NCI-H526 treated with DMSO at 0.1 percent for 48 hours (cell line): ENCODE measurements at places on chromosomes 5 and 9.

GRCh38 chr5:94707359-94707758 lies 88.9 kb downstream of the SLF1 start:
- DNase-seq = no peak

- DNase-seq = no peak
Measured at GRCh38 chr9:87640385-87640795, 85.5 kb upstream of the CTSL start.

DNA sequence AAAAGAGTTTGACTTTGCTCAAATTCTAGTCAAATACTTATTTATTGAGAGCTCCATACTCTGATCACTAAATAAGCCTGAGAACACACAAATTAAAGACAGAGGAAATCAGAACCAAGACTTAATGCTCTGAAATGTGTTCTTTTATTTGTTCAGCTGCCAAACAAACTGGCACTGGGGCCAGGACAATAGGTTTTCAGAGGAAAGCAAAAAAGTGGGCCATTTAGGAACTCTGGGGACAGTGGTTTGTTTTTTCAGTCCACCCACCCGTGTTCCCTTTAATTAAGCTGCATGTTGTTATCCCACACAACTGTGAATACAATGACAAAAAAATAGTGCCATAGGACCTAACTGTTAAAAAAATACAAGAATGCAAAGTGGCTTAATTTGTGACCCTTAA lies 95.4 kb upstream of the RETREG1 start:
- no peak for DNase-seq

GRCh38 chr9:89278997-89279739 lies 31.8 kb upstream of the CKS2 start:
- no peak for DNase-seq

- no peak for DNase-seq
Measured at GRCh38 chr5:128436749-128437188, 101.3 kb downstream of the FBN2 start.

GRCh38 chr9:8419596-8420275 lies 620.2 kb upstream of the DMAC1 start:
- no peak for DNase-seq

- peak; percentile 7 for DNase-seq
Measured at GRCh38 chr9:98958271-98958984, 14.7 kb downstream of the COL15A1 start.

- no peak for DNase-seq
Measured at GRCh38 chr9:92804727-92805126, 40.1 kb upstream of the BICD2 start.

- no peak for DNase-seq
Measured at GRCh38 chr5:56565283-56565615, 250.1 kb upstream of the MAP3K1 start.

DNA sequence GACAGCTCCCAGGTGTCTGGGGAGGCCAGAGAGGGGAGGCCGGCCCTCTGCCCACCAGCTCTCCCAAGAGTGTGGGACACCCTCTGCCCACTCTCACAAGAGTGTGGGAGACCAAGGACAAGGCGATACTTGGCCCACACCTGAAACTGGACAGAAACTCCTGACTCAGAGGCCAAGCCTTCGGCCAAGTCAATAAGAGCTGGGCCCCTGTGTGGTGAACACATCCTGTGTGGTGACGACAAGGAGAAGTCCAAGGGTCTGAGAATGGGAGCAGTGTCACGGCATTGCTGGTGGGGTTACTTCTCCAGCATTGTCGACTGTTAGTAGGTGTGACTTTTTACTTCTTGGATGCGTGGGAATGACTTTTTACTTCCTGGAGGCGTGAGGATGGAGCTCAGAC lies 14.6 kb upstream of the F2RL1 start:
- DNase-seq = no peak

- DNase-seq = no peak
Measured at GRCh38 chr5:161925960-161926359, 78.0 kb downstream of the GABRA1 start.

DNA sequence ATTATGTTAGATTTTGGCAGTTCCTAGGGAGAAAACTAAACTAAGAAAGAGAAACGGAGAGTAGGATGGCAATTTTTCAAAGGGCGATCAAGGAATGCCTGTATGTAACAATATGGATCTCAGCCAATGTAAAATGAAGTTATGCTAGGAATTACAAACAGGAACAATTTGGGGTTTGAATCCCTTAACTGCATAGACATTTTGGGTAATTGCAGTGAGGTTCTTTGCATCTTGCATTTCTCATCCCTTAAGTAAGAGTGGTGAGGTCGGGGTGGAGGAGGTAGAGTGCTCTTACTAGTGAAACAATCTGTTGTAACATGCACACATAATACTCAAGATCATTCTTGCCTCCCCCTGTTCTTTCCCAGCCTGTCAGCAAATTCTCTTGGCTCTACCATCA lies 137.6 kb downstream of the NPR3 start:
- DNase-seq = no peak

GRCh38 chr5:67648201-67648671 lies 451.6 kb upstream of the CD180 start:
- no peak for DNase-seq

DNA sequence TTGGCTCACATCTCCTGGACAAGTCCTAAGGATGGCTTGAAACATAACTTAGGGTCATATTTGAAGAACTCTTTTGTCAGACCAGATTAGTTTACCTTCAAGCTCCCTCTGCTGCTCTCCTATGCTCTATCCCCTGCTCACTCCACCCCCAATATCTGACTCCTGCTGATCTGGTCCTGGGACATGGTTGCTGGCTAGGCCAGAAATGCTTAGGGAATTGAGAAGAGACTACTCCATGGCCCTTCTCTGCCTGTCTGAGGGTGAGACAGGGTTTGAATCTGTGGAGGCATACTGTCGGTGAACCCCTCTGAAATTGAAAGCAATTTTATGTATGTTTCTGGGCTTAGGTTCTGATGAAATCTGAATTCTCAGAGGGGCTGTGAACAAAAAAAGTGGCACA lies 3.3 kb downstream of the OTULIN start:
- no peak for DNase-seq

DNA sequence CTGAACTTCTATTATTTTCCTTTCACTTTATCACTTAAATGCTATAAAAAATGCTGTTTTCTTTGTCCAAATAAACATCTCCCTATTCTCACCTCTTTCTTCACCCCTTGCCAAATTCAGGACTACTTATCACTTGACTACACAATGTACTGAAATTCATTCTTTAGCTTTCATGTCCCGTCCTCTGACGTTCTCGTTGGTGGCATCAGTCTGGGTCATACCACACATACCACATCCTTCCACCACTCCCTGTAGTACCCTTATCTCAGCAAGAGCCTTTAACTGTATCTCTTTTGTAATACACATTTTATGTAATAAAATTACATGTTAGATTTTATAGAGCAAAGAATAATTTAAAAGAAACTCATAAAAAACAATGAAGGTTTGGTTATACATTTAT lies 231.1 kb upstream of the PAPPA start:
- DNase-seq = no peak

DNA sequence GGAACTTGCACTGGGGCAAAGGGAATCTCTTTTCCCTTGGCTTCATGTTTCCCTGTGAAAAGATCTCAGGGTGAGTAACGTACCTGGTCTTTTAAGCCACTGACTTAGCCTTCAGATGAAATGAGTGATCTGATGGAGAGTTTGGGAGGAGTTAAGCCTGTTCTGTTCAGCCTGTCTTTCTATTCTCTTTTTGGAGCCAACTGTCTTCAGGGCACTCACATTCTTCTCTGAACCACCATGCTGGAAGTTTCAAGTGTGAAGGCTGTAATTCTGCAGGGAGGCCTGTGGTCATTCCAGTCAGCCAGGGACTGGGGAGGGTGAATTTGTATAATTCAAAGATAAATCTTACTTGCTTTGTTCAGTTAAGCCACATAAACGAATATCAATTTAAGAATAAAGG lies 722.2 kb upstream of the SEMA6A start:
- no peak for DNase-seq

DNA sequence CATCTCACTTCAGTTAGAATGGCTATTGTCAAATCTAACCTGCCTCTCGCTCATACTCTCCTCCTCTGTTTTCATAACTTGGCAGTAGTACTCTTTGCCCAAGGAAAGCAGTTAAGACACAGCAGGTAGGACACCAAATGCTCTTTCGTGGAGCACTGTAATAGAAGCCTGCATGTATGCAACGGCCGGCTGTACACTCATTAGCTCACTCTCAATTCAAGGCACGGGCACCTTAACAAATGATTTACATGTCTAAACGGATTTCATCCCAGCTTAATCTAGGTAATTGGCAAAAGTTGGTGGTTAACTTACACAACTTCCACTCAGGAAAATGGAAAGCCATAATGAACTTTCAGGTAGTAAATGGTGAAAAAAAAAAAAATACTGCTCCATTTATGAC lies 14.9 kb downstream of the DEPDC1B start:
- no peak for DNase-seq

- DNase-seq = no peak
Measured at GRCh38 chr5:154485850-154486426, 7.9 kb upstream of the HAND1 start.

- DNase-seq = no peak
Measured at GRCh38 chr9:9112001-9112720, 1312.6 kb upstream of the DMAC1 start.

GRCh38 chr9:37217161-37217560 lies 96.8 kb downstream of the ZCCHC7 start:
- no peak for DNase-seq

DNA sequence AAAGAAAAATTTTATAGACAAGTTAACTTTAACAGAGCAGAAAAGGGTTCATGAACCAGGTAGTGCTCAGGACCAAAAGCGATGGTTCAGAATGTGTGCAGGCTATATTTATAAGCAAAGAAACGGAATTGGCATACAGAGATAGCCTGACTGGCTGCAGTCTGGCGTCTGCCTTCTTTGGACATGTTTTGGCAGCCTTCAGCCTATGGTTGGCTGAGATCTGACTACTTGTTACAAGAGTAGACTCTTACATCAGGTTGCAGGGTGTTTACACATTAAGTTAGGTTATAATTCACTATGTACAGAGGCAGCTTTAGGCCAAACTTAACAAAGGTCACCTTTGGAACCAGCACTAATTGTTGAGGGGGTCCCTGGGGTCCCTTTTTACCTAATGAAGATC lies 7.0 kb downstream of the NOP16 start:
- DNase-seq = no peak

GRCh38 chr5:67156976-67157583 lies 39.5 kb downstream of the CD180 start:
- DNase-seq = peak; percentile 4

DNA sequence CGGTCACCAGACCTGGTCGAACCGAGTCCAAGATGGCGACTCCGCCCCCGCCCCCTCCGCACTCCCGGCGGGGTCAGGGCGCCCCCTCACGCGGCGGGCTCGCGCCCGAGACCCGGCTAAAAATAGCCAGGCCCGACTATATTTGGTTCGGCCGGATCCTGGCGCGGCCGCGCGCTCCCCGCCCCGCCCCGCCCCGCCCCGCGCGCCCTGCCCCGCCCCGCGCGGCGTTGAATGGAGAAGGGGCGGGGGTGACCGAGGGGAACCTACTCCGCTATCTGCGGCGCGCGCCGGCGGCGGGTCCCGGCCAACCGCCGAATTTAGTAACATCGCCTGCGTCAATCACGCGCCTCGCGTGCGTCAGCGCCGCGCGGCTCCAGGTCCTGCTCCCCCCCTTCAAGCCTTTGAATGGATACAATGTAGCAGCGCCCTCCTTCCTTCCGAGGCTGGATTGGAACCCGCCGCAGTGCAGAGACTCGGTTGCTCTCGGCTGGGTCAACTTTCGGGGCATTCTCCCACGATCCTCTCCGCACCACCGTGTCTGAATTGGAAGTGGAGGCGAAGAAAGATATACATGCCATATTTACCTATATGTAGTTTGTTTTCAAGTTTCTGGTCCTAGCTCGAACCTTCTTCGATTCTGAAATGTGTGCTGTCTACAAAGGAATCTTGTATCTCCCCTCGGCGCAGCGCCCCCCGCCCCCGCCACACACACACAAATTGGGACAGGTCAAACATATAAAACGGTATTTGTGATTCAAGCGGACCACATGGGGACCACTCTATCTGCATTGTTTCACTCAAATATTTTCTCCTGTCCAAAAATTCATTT lies 1.6 kb upstream of the NR4A3 start:
- DNase-seq = peak; percentile 86

GRCh38 chr5:35282810-35283209 lies 52.5 kb upstream of the PRLR start:
- no peak for DNase-seq

DNA sequence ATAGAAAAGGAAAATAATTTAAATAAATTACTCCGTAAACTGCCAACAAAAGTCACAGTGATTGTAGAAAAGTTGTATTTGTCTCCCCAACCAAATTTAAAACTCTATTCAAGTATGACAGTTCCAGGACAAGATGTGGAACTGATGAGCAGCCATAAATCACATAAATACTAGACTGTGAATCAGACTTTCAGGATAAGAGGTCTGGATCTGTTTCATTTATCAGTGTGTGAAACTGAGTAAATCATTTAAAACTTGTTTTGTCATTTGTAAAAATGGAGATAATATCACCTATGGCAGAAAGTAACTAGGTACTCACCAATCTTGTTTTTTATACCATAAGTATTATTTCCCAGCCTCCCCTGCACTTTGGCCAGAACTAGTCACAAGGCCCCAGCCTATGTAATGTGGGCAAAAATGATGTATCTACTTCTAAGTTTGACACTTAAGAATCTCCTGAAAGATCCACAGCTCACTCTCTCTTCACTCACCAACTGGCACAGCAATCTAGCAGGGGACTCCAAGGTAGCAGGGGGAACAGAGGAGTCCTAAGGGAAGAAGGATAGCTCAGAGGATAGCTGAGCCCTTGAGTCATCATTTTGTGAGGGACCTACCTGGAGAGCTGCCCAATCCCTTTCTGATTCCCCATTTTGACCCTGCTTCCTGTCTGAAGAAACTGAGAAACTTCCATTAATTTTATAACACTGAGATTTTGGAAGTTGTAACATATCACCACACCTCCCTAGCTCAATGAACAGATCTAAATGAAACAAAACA lies 31.6 kb downstream of the TMEM161B start:
- DNase-seq = no peak

- DNase-seq = no peak
Measured at GRCh38 chr9:18390393-18390792, 83.6 kb upstream of the ADAMTSL1 start.

GRCh38 chr9:108845507-108845906 lies 10.3 kb downstream of the ACTL7B start:
- no peak for DNase-seq

DNA sequence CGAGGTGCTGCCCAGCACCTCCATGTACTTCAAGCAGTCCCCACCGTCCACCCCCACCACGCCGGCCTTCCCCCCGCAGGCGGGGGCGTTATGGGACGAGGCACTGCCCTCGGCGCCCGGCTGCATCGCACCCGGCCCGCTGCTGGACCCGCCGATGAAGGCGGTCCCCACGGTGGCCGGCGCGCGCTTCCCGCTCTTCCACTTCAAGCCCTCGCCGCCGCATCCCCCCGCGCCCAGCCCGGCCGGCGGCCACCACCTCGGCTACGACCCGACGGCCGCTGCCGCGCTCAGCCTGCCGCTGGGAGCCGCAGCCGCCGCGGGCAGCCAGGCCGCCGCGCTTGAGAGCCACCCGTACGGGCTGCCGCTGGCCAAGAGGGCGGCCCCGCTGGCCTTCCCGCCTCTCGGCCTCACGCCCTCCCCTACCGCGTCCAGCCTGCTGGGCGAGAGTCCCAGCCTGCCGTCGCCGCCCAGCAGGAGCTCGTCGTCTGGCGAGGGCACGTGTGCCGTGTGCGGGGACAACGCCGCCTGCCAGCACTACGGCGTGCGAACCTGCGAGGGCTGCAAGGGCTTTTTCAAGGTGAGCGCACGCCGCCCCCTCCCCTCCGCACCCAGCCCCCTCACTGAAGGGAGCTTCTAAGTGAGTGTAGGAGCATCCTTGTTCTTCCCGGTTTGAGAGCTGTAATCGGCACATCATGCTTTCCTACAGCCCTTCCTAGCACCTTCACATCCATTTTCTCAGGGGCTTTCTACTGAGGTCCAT lies 6.9 kb downstream of the NR4A3 start:
- no peak for DNase-seq
